ENCODE measurements at places on chromosomes 4 and X.

GRCh38 chr4:127708985-127709384, 21.2 kb upstream of the SLC25A31 start:
- peak; percentile 88 for DNase-seq

GRCh38 chrX:26822448-26822847, 606.5 kb downstream of the MAGEB5 start:
- no peak for DNase-seq

DNA sequence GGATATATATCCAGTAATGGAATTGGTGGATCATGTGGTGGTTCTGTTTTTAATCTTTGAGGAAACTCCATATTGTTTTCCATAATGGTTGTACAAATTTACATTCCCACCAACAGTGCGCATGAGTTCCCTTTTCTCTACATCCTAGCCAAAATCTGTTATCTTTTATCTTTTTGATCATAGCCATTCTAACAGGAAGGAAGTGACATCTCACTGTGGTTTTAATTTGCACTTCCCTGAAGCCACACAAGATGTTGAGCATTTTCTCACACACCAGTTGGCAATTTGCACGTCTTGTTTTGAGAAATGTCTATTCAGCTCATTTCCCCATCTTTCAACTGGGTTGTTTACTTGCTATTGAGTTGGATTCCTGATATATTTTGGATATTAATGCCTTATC, 194.9 kb downstream of the CBLL2 start:
- DNase-seq = no peak

DNA sequence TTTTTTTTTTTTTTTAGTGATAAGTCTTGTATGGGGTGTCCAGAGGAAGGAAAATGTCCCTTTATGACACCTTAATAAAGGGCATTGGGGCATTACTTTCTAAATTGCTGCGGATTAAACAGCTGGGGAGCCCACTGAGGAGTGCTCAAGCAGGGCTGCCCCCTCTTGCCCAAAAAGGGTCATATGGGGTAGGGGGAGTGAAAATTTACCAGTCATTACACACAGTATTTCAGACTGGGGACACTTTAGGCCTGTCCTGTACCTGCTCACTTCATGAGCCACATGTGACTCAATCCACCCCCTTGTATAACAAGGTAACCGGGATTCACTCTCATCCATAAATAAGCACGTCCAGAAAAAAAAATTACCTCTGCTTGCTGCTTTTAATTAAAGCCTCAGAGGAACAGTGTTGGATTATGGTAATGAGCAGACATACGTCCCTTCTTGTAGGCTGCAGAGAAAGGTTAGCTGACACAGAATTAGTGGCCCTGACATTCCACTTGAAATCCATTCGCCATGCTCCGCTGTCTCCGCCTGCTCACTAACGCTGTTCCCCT, 1.8 kb downstream of the PRDM8 start:
- no peak for DNase-seq

GRCh38 chr4:38659346-38659745, 4.7 kb upstream of the KLF3 start:
- no peak for DNase-seq

- peak; percentile 38 for DNase-seq
Measured at GRCh38 chr4:124431653-124432192, 280.8 kb downstream of the ANKRD50 start.

DNA sequence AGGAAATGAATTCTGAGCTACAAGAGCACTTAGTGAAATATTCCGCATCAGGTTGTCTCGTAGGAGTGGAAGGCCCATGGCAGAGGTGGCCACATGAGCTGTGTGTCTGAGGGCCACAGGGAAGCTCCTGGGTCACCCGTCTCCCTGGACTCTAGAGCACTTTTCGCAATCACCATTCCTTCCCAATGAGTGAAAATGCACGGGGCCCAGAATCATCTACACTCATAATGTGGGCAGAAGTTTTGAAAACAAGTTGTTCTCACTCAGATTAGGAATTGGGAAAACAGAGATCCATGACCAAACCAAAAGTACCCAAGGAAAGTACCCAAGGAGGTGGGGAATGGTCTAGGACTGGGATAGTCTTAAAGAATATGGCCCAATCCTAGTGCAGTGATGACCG, 94.4 kb downstream of the SCD5 start:
- peak; percentile 33 for DNase-seq
